ENCODE measurements at places on chromosomes 4 and X.

DNA sequence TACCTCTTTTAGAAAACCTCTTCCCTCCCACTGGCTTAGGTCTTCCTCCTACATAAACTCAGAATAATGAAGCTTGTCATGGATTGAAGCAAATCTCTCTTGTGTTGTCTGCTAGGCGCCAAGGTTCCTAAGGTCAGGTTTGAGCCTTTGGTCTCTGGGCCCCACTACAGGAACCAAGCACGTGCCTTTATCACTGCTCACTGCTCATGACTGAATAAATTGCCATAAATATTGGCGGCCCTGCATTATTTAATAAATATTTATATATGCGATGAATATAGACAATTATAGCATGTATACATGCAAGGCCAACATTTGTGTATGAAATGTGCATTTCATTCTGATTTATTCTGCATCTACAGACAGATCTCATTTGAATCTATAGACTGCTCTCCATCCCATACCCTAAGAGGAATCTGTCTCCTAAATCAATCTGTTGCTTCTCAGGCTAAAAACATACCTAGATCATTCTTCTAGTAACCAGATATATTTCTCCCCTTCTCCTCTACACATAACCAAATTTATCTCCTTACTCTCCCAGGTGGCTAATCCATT is 1717.6 kb upstream of the TENM3 start:
- DNase-seq: no peak

- DNase-seq: no peak
Observed at GRCh38 chrX:72041176-72041575, 90.5 kb downstream of the RTL5 start.

GRCh38 chr4:158013858-158014257 is 159.0 kb downstream of the GASK1B start:
- DNase-seq: no peak

DNA sequence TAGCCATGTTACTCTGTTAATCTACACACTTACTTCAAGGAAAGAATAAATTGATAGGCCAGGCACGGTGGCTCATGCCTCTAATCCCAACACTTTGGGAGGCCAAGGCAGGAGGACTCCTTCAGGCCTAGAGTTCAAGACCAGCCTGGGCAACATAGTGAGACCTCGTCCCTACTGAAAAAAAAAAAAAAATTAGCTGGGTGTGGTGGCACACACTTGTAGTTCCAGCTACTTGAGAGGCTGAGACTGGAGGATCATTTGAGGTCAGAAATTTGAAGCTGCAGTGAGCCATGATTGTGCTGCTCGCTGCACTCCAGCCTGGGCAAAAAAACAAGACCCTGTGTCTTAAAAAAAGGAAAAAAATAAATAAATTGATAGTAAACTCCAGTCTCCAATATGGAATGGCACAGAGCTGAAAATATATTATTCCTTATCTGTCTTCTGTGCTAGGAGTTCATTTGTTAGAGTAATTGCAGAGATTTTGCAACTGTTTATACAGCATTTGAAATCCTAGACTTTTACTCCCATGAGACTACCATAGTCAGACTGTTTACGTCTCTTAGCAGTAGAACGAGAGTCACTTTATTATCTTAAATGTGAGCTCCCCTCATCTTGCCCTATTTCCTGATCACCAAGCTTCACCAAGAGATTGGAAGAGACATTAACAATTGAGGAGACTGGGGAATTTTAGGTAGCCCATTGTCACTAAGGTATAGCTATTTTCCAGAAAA is 18.8 kb upstream of the TMEM131L start:
- no peak for DNase-seq

DNA sequence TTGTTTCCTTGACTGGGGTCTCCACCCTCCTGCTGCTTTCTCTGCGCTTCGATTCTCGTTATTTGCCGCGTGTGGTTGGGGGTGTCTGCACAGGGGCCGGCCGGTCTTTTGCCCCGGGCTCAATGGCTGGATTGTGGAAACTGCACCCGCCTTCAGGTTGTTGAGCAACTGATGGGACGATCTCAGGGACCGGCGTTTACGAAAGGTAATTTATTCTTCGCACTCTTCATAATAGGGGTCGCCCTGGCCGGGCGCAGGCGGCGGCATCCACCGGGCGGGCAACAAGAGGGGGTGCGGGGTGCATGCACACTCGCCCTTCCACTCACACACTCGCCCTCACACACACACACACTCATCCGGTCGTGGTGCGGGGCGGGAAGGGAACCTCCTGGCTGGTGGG is 1.4 kb downstream of the ADGRL3 start:
- DNase-seq: no peak

GRCh38 chrX:72027914-72028307 is 103.8 kb downstream of the RTL5 start:
- no peak for DNase-seq

GRCh38 chrX:29431895-29432294 is 783.5 kb upstream of the MAGEB2 start:
- DNase-seq: no peak

DNA sequence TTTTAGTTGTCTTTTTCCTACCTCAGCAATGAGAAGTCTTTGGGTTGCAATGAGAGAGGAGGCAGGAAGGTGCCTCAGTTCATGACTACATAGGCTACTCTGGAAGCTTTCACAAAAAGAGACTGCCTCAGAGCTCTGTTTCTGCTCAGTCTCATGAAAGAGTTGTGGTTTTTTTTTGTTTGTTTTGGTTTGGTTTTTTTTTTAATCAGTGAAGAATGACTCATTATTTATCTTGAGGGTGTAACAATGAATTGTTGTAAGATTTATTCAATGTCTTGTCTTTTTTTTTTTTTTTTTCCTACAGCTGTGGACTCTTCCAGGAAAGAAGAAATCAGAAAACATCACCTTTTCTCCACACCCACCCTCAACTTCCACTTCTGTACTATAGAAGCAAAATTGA is 67.5 kb upstream of the CXCL13 start:
- no peak for DNase-seq

GRCh38 chrX:1170243-1170642 is 42.2 kb downstream of the CRLF2 start:
- DNase-seq: no peak

DNA sequence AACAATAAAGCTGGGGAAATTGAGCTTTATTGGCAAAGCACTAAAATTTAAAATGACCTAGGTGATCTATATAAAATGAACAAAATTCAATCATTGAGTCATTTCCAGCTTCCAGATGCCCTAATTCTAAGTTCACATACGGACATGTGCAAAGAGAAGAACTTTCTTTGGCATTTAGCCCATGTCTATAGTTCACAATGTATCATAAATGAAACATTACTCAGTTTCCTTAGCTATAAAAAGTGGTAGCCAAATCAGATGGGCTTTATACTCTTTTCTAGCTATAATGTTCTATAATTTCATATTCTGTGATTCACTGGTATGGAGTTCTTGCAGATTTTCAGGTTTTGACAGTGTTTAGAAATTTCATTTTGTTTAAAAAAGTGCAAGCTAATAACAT is 327.4 kb downstream of the KCTD8 start:
- DNase-seq: no peak

- DNase-seq: no peak
Observed at GRCh38 chr4:120025516-120025915, 41.1 kb downstream of the MAD2L1 start.

DNA sequence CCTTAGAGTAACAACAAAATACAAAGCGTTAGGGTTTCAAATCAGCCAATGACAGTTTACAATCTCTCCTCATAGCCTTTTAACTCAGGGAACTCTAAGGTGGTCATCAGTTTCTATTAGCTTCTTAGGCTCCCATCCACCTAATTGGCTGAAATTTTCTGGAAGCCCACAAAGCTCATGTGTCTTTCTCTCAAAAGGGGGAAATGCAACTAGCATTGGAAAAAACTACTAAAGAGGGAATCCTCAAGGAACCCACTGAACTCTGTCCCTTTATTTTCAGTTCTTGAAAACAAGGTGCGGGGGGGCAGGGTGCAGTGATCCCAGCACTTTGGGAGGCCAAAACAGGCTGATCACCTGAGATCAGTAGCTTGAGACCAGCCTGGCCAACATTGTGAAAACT is 56.4 kb downstream of the PDGFC start:
- DNase-seq: no peak

GRCh38 chr4:95949136-95949765 is 109.4 kb downstream of the PDHA2 start:
- DNase-seq: no peak

DNA sequence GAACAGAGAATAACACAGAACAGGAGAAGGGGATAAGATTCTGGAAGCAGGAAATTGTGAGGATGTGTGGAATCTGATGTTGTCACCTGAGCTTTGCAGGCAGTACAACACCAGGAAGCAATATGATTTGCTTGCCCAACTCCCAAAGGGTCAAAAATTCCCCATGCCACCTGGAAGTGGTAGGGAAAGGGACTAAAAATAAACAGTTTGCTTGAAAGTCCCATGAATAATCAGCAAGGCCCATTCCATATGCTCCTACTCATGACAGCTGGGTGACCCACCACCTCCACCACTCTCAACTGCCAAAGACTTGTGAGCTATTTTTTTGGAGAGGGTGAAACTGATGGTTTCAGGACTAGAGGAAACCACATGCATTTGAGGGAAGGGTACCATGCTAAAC is 168.4 kb downstream of the KCNIP4 start:
- no peak for DNase-seq

- DNase-seq: no peak
Observed at GRCh38 chrX:24506082-24506481, 41.0 kb downstream of the PDK3 start.
